ENCODE measurements at places on chromosomes 16 and 17.

DNA sequence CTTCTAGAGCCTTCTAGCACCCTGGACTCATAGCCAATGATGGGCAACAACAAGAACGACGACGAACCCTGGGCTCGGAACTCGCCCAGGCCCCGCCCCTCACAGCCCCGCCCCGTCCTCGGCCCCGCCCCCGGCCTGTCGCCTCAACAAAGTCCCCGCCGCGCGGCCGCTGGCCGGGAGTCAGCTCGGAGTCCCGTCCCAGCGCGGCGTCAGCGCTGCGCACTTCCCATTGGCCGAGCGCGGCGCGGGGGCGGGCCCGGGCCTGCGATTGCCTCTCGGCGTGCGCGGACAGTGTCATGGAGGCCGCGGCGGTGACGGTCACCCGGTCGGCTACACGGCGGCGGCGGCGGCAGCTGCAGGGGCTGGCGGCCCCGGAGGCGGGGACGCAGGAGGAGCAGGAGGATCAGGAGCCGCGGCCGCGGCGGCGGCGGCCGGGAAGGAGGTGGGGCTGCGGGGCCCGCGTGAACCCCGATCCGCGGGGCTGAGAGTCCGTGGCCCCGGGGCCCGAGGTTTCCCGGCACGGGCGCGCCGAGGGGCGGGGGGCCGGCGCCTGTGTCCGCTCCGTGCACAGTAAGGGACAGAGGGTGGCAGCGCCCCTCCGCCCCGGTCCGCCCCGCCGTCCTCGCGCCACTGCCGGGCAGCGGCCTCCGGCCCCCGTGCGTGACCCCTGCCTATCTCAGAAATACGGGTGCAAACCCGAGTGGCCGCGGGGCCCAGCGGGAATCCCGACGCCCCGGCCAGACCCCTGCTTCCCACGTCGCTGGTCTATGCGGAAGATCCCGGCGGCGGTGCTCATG, at the start of gene ENGASE:
TSS of gene ENGASE (plus strand) at position 176 of the 797 bp plus-strand sequence. CDS start at position 297, 121 bp downstream.
- peak; percentile 92 for DNase-seq

GRCh38 chr17:6497496-6498221, 53.4 kb downstream of the PIMREG start:
- no peak for DNase-seq

DNA sequence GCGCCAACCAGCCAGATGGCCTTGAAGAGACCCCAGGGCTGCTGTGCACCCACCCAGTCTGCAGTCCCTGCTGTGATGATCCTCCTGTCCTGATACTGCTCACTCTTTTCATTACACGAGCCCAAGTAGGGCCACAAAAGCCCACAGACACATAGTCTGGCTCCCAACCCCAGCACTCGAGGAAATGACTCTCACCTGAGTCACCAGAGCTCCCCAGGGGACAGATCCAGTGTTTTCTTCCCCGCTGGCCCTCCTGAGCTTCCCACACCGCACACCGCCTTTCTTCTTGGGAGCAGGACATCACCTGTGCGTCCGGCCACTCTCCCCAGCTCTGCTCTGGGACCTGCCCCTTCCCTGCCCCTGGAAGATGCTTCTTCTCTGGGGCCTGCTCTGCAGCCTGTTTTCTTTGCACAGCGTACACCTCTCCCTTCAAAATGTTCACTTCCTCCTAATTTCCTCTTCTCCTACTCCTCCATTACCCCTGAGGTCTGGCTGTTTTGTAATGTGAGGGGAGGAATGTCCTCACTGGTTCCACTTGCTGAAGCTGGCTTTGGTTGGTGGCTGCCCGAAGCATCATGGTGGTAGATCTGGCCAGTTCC, 2.0 kb upstream of the SCN4A start:
- DNase-seq, result no peak

DNA sequence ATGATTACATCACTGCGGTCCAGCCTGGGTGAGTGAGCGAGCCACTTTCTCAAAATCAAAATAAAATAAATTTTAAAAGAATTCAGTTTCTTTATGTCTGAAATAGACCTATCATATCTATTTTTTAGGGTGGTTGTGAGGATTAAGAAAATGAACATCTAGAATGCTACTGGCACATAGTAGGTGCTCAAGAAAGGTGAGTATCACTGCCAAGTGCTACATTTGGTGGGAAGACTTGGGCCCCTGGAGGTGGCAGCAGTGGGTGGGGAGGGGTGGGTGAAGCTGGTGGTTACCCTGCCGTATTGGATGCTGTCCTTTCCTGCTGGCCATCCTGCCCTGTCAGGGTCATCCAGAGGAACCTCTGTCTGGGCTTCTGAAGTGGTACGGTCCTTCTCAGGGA, 50.3 kb downstream of the ABCC6 start:
- DNase-seq, result no peak

- DNase-seq, result no peak
Observed at GRCh38 chr17:8473451-8474192, 37.9 kb downstream of the NDEL1 start.

- no peak for DNase-seq
Observed at GRCh38 chr16:1113889-1114526, 18.0 kb upstream of the C1QTNF8 start.

GRCh38 chr17:50114849-50115357, 15.1 kb downstream of the SAMD14 start:
- peak; percentile 76 for DNase-seq

- no peak for DNase-seq
Observed at GRCh38 chr16:19463468-19464315, 46.0 kb downstream of the TMC5 start.

DNA sequence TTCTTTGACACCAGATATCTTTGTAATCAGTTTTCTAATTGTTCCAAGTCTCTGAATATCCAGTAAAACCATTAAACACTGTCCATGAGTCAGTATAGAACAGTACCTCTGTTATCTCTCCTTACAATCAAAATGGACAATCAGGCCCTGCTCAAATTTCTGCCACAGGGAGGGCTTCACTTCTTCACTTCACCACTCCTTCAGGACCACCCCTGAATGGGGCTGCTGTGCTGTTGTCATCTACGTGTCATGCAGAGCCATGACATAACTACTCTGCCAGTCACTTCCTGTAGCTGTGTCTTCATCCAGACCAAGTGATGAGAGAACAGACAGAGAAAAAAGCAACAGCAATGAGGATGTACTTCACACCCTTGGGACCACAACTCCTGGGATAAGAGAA, 116.9 kb downstream of the TANC2 start:
- DNase-seq, result no peak

DNA sequence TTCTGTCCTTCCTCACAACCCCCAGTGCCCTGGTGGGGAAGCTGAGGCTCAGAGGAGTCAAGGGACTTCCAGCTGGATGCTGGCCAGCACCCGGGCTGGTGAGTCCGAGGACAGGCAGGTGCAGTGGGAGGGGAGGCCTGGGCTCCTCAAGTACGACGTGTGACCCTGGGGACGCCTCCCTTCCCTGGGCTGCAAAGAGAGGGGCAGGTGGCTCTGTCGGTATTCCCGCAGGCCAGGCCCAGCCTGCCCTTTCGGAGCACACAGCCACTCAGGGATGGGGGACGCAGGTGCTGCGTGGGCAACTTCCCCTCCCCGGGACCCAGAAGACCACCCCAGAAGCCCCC, 33.1 kb upstream of the PVALEF start:
- no peak for DNase-seq

GRCh38 chr17:48755356-48755755, 26.8 kb upstream of the HOXB13 start:
- DNase-seq, result no peak

GRCh38 chr17:282000-282911, 70.4 kb downstream of the RPH3AL start:
- DNase-seq, result no peak

Data from hematopoietic multipotent progenitor cell treated with erythropoietin and hydrocortisone succinate and interleukin-3 and kit ligand, for 8 days (in vitro differentiated cells).